Stimulated activated CD4-positive, alpha-beta T cell treated with anti-CD3 and anti-CD28 coated beads, Interleukin-4, amount 100 ng/mL, for 1 hour (primary cell): ENCODE measurements at places on chromosomes 7 and 10.

- no peak for DNase-seq
These were observed 47.0 kb upstream of the RASGEF1A start for GRCh38 chr10:43313901-43314300.

DNA sequence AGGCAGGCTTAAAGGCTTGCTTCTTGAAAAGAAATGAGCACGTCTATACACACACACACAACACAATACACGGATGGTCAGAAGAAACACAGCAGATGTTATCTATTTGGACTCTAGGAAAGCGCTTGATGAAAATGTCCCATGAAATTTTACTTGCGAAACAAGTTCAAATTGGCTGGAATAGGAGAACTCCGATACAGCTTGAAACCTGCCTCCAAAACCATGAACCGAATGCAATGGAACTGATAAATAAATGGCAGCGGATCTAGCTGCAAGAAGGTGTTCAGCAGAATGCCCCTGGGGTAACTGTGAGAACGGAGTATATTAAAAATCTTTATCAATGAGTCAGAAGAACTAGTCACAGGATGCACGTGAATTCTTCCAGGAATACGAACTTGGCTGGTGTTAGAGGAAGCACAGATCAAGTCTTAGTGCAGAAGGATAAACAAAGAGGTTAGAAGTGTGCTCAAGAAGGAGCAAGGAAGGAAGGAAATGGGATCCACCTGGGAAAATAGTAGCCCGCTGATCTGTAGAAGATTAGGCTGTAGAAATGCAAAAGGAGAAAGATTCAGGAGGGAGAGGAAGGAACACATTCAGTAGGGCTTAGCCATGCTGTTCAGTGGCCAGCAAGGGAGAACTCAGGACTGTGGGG lies 142.0 kb upstream of the PRKCQ start:
- DNase-seq: no peak

DNA sequence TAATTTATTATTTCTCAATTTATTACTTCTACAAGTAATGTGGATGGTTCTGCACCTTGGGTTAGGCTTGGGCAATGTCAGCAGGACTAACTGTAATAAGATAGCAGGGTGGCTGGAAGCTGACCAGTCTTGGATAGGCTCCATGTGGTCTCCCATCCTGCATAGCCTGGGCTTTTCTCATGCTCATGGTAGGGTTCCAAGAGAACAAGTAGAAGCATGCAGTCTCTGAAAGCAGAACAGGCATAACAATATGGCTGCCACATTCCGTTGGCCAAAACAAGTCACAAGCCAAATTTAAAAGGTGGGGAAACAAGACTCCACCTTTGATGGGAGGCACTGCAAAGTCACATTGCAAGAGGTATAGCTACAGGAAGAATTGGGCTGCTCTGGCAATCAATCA lies 98.6 kb upstream of the MDFIC start:
- no peak for DNase-seq

DNA sequence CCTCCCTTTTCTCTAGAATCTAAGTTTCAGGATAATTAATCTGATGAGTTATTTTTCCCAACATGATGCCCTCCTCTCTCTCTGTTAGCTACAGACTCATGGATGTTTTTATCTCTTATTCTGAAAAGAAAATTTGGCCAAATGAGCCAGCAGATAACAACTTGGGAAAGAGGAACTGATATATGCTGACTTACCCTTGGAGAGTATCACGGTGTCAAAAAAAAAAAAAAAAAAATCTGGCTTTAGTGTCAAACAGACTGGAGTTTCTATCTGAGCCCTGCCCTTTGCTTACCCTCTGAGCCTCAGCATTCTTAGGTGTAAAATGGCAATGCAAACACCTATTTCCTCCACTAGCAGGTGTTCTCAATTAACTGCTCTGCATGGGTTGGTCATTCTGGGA lies 190.4 kb downstream of the AHR start:
- DNase-seq: no peak

- DNase-seq: no peak
These were observed 38.0 kb upstream of the TMEM72 start for GRCh38 chr10:44873160-44873559.

- DNase-seq: no peak
These were observed 87.7 kb upstream of the CYP26C1 start for GRCh38 chr10:92972886-92973285.

- no peak for DNase-seq
These were observed 55.7 kb downstream of the ANKMY2 start for GRCh38 chr7:16589881-16590280.

- no peak for DNase-seq
These were observed 5.6 kb downstream of the OGA start for GRCh38 chr10:101812606-101813005.

- DNase-seq: no peak
These were observed 104.9 kb downstream of the SPDYE5 start for GRCh38 chr7:75596727-75597614.

GRCh38 chr10:29731760-29732159 lies 97.0 kb upstream of the SVIL start:
- DNase-seq: no peak

DNA sequence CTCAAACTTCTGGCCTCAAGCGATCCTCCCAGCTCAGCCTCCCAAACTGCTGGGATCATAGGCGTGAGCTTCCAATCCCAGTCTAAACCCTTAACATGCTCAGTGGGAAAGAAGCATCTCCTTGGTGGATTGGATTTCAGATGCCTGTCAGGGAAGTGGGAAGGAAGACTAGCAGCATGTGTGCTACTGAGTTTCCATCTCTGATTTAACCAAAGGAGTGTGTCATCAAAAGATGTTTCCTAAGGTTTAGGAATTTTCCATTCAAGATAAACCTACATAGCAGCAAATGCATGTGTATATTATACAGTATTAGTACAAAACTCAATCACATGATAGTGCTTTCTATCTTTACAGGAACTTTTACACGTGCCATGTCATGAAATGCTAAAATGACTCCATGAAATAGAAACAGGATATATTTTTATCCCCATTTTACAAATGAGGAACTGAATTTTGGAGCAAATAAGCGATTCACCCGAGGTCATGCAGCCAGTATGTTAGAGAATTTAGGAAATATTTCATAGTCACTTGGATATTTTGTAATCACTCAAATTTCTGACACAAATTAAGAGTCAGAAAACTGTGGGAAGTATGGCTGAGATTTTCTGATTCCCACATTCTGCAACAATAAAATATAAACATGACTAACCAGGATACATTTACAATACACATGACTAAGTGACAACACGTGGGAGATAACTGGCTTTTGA lies 11.4 kb upstream of the TMEM26 start:
- DNase-seq: no peak

DNA sequence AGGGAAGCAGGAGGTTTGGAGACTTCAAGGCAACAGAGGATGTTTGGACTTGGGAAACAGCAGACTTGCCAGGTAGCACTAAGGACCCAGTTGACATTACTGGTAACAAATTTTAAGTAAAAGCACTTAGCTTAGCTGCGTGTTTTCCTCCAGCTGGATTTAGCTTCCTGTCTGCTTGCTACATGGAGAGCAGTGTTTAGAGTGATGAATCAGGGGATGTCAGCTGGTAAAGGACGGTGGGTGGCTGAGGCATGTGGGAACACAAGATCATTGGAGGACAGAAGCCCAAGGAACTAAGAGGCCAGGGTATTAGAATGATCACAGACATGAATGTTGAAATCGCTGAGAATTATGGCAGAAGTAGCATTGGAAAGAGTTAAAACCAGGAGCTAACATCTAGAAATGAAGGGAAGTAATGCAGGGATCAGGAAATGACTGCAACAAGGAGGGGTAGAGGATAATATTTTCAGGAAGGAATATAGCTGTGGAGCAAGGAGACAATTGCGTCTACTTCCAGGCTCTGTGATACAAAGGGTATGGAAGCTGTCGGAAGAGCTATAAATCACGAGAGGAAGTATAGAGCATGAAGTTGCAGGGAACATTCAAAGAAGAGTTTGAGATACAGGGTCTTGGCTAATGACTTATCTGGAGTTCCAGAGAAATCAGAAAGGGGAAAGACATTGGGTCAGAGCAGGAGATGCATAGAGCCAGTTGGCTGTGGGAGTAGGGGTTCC lies 34.4 kb downstream of the CALD1 start:
- no peak for DNase-seq

- no peak for DNase-seq
These were observed 3.8 kb upstream of the IL6 start for GRCh38 chr7:22723181-22723601.

DNA sequence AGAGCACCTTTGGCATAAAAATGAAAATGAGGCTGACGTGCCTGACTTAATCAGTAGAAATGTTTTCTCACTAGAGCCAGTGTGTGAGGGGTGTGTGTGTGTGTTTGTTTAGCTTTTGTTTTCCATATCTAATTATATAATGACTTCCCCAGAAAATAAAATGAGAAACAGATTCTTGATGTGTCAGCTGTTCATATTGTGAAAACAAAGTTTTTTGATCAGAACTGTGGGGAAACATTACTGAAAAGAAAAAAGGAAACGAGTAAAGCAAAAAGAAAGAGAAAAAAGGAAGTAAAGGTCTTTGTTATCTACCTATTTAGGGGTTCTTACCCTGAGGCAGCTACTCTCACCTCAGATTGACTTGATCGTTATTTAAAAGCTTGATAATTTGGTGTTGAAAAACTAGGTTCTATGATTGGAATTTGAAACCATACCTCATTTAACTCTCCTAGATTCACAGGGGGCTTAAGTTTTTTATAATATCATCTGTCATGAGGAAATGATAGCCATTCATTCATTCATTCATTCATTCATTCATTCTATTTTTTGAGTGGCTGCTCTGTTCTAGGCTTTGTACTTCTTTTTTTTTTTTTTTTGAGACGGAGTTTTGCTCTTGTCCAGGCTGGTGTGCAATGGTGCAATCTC lies 58.0 kb downstream of the CREM start:
- DNase-seq: no peak

- no peak for DNase-seq
These were observed 263.7 kb downstream of the PLXNA4 start for GRCh38 chr7:132312531-132313055.

DNA sequence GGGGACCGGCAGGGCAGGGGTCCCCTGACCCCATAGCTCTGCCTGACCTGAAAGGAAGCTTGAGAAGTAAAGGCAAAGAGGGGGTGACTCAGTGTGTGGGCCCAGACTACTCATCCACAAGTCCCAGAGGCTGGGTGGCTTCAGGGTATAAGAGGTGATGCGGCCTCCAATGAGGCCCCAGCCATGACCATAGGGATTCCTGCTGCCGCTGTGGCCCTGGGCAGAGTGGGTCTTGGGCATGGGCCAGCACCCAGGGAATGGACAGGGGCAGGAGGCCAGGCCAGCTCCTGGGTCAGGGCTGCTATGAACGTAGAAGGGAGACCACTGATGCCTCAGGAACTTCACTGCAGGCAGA lies 64.4 kb upstream of the EBF3 start:
- DNase-seq: no peak

DNA sequence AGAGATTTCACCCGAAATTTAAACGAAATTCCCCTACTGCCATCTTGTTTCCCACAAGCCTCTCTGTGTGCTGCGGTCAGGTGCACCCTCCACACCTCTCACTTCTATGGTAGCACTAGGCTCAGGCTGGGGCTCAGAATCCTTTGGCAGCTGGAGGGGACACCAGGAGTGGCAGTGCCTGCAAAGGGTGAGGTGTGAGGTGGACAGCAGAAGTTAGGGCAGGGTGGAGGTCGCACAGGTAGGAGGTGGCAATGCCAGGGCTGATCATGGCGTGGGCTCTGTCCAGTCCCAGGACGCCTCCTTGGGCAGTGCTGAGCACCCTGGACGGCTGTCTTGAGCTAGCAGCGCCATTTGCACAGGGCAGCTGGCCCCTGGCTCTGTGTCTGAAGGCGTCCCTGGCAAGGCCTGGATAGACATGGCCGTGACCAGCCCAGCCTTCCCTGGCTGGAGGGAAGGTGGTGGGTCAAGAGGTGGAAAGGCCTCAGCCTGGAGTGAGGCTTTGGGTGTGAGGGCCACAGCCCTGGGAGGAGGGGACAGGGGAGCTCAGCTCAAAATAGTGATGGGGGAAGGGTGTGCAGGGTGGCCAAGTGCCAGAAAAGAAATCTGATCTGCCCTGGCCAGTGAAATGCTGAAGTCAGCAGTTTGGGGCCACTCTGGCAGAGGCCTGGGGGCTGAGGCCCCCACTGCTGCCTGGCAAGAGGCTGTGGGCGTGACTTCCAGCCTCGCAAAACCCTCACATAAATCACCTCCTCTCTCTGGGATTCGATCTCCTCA lies 40.0 kb downstream of the ZCCHC24 start:
- DNase-seq: no peak

GRCh38 chr7:151232917-151233701 lies 826 bp downstream of the CHPF2 start:
- peak; percentile 77 for DNase-seq

DNA sequence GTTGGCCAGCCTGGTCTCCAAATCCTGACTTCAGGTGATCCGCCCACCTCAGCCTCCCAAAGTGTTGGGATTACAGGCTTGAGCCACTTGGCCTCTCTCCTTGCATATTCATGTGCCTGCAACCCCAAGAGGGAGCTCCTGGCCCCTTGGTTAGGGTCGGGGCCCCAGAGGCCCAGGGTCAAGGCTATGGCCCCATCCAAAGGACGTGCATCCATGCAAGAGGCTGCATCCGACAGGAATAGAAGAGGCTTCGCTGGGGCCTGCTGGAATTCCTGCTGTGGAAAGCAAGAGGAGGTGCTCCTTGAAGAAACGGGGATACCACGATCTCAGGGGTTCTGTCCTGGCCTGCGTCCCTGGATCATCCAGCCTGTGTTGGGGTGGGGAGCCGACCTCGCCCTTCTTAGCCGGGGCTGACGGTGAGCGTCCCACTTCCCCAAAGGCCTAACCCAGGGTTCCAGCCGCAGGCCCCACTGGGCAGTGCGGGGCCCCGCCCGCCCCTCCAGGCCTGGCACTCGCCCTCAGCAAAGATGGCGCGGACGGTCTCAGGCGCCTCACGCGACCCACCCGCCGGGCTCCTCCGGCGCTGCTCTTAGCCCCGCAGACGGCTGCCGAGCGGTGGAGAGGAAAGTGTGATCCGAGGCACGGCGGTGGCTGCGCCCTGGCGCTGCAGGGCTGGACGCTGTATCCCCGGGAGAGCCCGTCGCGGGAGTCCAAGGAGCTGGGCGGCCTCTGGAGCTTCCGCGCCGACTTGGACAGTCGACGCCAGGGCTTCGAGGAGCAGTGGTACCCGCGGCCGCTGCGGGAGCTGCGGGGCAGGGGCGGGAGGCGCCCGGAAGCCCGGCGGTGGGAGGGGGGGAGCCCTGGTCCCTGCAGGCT lies 54.7 kb downstream of the ZNF727 start:
- DNase-seq: no peak

- no peak for DNase-seq
These were observed 278.4 kb downstream of the PHF14 start for GRCh38 chr7:11252011-11252607.

- DNase-seq: no peak
These were observed 24.1 kb downstream of the GRIFIN start for GRCh38 chr7:2452074-2452507.

GRCh38 chr10:123808906-123809305 lies 82.7 kb downstream of the CPXM2 start:
- DNase-seq: no peak

- no peak for DNase-seq
These were observed 289.4 kb upstream of the LRRN3 start for GRCh38 chr7:110801502-110801901.

DNA sequence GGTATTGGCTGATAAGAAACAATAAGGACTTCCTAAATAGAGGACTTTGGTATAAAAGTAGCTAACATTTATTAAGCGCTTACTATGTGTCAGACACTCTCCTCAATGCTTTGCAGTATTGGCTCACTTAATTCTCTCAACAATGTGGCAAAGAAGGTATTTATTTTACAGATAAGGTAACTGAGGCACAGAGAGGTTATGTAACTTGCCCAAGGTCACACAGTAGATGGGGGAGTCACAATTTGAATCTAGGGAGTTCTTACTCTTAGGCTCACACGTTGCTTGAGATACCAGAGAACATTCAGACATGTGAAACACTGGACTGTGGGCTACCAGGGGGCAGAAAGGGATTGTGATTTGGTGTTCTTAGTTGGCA lies 60.8 kb upstream of the GPR158 start:
- DNase-seq: no peak
